ENCODE measurements at places on chromosomes 5 and 9. TPM values are rescaled to one million over a fixed set of nuclear protein-coding genes. Genes with fewer than 3 reads are reported as not detected.

The CFAP77 gene
- polyA plus RNA-seq, result 1.3 TPM

The PCDHB12 gene
- 0.80 TPM for polyA plus RNA-seq

The IGFBPL1 gene
- polyA plus RNA-seq, result 9.6 TPM

The EPB41L4B gene
- polyA plus RNA-seq, result 10.9 TPM

The CDHR2 gene
- 0.17 TPM for polyA plus RNA-seq

The HSD17B4 gene
- 332 TPM for polyA plus RNA-seq

The SHROOM1 gene
- 2.5 TPM for polyA plus RNA-seq

The SHC3 gene
- polyA plus RNA-seq, result 1.1 TPM

The SLC23A1 gene
- polyA plus RNA-seq, result 0.29 TPM

The ROPN1L gene
- 0.57 TPM for polyA plus RNA-seq

Data from GM23338 (cell line).